ENCODE measurements at places on chromosomes 7 and 10.

DNA sequence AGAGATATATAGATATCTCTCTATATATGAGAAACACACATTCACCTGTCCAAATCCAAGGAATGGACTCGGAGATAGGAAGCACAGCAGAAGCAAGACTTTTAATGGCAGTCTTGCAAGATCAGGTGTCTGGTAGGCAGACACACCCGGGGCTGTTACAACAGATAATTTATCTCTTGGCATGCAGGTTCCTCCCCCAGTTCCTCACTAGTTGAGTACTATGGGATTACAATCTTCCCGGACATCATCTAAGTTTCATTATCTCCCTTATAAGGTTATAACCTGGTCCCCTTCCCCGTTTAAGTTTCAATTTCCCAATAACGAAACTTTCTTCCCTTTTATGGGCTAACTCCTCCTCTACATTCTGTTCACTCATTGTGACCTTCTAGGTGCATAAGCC is 399.3 kb downstream of the PPP1R3A start:
- no peak for DNase-seq

- no peak for DNase-seq
Observed at GRCh38 chr10:80191589-80192270, 13.6 kb downstream of the ANXA11 start.

DNA sequence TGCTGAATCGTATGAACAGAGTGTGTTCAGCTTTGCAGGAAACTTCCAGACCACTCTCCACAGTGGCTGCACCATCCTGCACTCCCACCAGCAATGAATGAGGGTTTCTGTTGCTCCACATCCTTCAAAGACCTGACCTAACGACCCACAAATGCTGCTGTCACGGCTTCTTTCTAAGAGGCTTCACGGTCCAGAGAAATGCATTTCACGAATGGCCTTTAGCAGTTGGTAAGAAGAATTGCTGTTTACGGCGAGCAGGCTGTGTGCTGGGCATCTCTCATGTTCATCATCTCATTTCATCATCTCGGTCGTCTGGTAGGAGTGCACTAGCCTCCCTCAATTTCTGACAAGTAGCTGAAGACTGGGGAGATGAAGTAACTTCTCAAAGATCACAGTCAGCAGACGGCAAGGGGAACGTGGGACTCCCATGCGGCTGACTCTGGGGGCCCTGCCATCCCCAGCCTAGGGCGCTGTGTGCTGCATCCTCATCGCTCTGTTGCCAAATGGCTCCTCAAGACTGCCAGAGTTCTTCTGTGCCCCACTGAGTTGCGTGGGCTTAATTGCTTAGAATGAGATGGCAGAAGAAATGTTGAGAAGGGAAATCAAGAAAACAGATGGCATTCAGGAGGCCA is 72.9 kb downstream of the ADARB2 start:
- no peak for DNase-seq

DNA sequence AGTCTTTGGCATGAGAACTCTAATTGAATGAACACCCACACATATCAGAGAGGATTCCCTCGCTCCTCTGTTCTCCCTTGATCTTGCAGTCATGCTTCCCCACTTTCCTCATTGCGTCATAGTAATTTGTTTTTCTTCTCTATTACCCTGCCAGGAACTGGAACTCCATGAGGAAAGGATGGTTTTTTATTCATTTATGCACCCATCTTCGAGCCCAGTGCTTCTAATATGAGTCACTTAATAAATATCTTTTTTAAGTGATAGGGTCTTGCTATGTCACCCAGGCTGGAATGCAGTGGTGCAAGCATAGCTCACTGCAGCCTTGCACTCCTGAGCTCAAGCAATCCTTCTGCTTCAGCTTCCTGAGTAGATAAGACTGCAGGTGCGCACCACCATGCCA is 83.5 kb downstream of the OTUD1 start:
- no peak for DNase-seq

DNA sequence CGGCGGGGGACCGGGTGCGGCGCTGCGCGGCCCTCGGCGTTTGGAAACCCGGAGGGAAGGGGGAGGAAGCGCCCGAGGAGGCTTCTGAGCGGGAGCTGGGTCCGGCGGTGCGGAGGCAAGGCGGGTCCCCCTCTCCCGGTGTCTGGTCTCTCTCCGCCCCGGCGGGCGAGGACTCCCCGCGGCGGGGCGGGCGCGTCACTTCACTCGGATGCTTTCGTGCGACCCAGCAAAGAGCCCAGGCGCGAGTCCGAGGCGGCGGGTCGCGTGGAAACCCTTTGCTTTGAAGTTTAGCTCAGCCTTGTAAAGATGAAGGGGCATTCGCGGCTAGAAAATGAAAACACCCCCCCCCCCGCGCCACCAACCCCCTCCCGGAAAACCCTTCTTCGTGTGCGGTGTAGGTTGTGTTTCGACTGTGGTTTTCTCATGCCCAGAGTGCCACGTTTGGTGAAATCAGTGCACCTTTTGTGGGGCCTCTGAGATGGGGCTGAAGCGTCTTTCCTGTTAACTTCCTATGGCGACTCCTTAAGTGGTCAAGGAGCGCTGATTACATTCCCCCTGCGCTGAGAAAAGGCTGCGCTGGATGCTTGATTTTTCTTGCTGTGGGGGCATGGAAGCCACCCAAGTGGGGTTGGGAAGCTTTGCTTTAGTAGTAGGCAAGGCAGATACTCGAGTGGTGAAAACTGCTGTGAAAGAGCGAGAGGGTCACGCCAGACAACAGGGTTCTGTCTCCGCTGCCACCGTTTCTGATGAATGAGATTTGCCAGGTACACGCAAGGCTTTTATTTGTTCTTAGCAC is 876 bp downstream of the GNAI1 start:
- DNase-seq = no peak

DNA sequence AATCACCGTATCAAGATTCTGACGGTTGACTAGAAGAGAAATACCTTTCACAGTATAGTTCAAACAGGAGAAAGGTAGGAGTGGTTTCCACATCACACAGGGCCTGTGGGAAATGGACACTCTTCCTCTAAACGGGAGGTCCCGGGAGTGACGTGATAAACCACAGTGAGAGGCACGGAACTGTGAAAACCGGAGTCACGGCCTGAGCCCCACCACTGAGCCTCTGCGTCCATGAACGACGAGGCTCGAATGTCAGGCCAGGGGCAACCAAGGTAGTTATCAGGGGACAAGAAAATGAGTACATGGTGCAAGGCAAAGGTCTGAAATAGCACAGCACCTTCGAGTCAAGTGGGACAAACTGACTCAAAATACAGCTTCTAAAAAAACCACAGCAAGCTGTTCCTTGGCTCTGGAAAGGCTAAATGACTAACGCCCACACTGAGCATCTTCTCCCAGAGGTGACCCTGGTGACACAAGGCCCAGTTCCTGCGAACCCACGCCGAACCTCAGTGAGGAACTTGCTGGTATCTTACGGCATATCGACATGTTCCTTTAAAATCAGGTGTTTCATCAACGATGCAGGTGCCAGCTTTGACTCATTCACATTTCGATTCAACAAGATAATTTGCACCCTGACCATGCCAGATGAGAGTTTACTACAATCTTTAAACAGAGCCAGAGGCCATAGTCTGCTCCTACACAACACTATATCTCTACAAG is 99.3 kb downstream of the DIP2C start:
- DNase-seq = no peak

DNA sequence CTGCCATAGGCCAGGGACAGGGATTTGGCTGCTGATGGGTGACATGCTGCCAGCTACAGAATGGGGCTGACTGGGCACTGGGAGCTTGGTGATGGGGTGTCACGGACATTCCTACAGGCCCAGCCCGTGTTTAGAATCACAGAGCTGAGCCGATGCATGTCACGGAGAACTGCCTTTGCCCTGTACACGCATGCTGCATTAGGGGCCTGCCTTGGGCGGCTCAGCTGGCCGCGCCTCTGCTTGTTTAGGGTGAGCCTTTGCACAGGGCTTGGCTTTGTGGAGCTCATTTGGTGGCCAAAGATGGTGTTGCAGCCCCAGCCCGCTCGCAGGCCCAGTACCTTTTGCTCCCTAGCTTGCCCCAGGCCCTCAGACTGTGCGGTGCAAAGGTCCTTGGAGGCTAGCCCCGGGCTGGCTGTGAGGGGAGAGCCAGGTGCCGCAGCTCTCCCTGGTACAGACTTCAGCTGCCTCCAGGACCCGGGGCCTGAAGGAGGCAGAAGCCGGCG is 108.4 kb upstream of the BTBD16 start:
- DNase-seq = no peak

- no peak for DNase-seq
Observed at GRCh38 chr7:155956977-155957376, 144.7 kb upstream of the SHH start.

- no peak for DNase-seq
Observed at GRCh38 chr7:94633687-94634086, 22.2 kb downstream of the SGCE start.

GRCh38 chr7:36400036-36400435 is 10.4 kb downstream of the ANLN start:
- no peak for DNase-seq

All from T follicular helper cell (primary cell).